ENCODE measurements at places on chromosomes 6 and 20.

DNA sequence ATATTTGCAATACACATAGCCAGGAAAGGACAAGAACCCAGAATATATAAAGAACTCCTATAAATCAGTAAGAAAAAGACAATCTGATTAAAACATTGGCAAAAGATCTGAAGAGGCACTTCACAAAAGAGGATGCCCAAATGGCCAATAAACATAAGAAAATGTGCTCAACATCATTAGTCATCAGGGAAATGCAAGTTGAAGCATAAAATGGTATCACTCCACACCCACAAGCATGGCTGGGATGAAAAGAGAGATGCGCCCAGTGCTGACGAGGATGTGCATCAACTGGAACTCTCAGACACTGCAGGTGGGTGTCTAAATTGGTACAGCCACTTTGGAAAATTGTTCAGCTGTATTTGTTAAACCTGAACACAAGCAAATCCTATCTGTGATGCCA is 42.4 kb upstream of the MLN start:
- DNase-seq, result no peak

DNA sequence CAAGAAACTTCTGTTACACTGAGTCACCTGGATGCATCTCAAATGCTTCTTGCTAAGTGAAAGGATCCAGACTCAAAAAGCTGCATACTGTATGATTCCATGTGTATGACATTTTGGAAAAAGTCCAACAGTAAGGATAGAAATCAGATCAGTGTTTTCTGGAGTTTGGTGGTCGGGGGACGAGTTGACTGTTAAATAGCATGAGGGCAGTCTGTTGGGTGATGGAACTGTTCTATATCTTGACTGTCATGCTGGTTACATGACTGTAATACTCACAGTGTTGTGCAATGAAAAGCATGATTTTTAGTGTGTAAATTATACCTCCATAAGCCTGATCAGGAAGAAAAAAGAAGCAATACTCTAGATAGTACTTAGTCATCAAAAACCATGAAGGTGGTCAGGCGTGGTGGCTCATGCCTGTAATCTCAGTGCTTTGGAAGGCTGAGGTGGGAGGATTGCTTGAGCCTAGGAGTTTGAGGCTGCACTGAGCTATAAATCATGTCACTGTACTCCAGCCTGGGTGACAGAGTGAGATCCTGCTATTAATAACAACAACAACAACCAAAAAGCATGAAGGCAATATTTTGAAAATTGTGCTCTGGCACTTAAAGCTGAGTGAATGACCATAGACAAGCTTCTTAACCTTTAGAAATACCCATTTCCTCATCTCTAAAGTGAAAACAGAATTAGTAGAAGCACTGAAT is 30.5 kb upstream of the SASH1 start:
- no peak for DNase-seq

GRCh38 chr6:163725008-163725941 is 310.8 kb downstream of the QKI start:
- DNase-seq, result no peak

DNA sequence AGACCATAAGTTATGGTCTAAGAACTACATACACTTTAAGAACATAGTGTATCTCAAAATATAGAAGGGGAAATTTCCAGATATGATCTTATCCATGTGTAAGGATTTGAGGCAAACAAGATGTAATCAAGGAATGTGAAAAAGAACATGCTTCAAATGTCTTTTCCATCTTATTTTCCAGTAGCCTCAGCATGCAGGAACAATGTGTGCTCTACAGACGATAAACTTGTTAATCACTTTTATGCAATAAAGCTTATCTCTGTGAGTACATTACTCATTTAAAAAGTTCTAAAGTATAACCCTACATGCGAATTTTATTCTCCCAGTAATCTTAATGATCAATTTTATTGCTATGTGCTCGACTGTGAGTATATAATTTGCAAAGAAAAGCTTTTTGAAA is 185.2 kb downstream of the ALDH8A1 start:
- DNase-seq, result peak; percentile 23

DNA sequence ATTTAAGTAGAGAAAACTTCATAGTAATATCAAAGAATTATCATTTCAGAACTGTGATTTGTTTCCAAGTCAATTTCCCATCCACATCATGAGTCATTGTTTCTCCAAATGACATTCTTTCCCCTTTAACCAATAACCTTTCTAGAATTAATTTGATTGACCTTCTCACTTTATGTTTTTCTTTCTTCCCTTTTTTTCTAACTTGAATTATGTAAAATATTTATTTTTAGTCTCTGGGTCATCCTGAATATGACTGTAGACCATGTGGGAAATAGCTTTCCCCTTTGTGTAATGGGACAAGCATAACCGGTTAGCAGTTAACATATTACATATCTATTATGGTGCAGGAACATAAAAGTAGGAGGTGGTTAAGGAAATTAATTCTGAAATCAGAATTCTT is 291.1 kb downstream of the GJA1 start:
- DNase-seq, result peak; percentile 36

DNA sequence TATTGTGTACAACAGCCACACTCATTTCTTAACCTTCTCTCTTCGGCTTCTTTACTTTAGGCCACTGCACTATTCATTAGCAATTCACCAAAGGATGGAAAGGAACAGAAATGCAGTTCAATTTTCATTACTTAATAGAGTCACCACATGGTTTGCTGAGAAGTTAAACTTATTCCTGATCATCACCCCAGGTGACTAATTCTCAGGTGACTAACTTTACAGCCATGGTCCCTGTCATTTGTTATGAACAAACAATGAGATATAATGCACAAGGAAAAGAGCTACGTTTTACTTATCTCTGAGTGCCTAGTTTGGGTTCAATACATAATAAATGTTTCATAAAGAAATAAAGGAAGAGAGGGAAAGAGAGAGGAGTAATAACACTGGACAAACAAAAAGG is 45.8 kb upstream of the DST start:
- DNase-seq, result no peak

DNA sequence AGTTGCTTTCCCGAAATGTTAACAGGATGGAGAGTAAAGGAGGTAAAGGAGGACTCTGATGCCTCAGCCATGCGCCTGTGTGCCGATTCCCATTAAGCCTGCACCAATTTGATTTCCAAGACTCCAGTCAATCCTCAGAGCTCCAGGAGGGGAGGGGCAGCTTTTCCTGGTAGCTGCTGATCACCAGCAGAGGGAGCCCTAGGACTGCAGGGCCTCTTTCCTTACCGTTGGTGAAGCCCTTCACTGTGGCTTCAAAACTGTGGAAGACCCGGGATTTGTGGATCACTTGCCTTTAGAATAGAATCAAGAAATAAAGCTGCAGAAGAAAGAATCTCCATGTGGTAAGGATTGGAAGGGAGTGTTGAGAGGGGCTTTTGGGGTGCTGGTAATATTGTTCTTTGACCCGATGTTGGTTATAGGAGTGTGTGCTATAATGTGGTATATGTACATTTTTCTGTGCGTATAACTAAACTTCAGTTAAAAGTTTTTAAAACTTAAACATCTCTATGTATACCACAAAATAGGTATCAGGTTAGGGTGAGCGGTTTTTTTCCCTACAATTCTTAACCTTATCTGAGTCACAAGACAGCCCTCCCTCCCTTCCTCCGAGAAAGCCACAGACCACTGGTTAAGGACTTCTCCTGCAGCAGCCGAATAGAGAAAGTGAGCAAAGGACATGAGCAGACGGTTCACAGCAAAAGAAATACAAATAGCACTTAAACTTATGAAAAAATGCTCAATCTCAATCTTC is 6.9 kb upstream of the OSER1 start:
- peak; percentile 81 for DNase-seq

GRCh38 chr20:36606158-36607066 is 833 bp downstream of the RAB5IF start:
- peak; percentile 58 for DNase-seq

GRCh38 chr6:169420912-169421543 is 167.4 kb upstream of the THBS2 start:
- DNase-seq, result peak; percentile 46

GRCh38 chr20:53224851-53225250 is 252.7 kb downstream of the TSHZ2 start:
- DNase-seq, result no peak

All from cardiac fibroblast (primary cell).